ENCODE measurements at places on chromosomes 13 and 19. TPM values are rescaled to one million over a fixed set of nuclear protein-coding genes. Genes with fewer than 3 reads are reported as not detected.

GRCh38 chr13:95174517-95174916 is 126.7 kb downstream of the ABCC4 start:
- H3K36me3 ChIP-seq: no peaks in the 10 kb centered on the region
- H3K27ac ChIP-seq: no peak overlapping the region
- H3K27me3 ChIP-seq: no peaks in the 10 kb centered on the region
- H3K4me1 ChIP-seq: no peaks in the 10 kb centered on the region
- DNase-seq: no peak
- H3K4me3 ChIP-seq: no peak overlapping the region

GRCh38 chr13:23578411-23579071 is 8.3 kb downstream of the TNFRSF19 start:
- DNase-seq: peak; percentile 63
- no peaks in the 10 kb centered on the region for H3K36me3 ChIP-seq
- peaks cover 78% of the 10 kb centered on the region for H3K4me1 ChIP-seq
- H3K27ac ChIP-seq: peak overlapping the region; percentile 77
- H3K4me3 ChIP-seq: peak overlapping the region; percentile 65
- H3K27me3 ChIP-seq: no peaks in the 10 kb centered on the region

DNA sequence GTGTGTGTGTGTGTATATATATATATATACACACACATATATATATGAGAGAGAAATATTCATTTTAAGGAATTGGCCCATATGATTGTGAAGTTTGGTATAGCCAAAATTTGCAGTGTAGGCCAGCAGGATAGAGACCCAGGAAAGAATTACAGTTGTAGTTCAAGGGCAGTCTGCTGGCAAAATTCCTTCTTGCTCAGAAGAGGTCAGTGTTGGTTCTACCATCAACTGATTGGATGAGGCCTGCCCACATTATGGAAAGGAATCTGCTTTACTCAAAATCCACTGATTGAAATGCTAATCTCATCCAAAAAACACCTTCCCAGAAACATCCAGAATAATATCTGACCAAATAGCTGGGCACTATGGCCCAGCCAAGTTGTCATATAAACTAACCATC is 24.0 kb downstream of the RNF6 start:
- H3K4me1 ChIP-seq: peaks cover 9% of the 10 kb centered on the region
- no peaks in the 10 kb centered on the region for H3K36me3 ChIP-seq
- no peak overlapping the region for H3K27ac ChIP-seq
- DNase-seq: no peak
- H3K4me3 ChIP-seq: no peak overlapping the region
- H3K27me3 ChIP-seq: no peaks in the 10 kb centered on the region

DNA sequence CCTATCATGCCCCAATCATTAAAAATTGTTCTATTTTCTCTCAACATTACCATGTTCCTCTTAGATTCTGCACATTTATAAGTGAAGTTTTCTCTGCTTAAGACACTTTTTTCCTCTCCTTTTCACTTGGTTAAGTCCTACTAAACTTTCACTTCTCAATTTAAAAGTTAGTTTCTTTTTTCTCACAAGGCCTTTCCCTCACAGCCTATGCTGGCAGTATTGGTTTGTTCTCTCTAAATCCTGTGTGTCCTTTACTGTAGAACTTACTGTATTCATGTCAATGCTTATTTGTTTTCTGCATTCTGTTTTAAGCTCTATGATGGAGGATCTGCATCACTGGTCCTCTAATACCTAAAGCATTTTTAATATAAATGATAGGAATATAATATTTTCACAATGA is 2816.6 kb downstream of the PCDH9 start:
- no peak overlapping the region for H3K27ac ChIP-seq
- no peak overlapping the region for H3K4me3 ChIP-seq
- H3K27me3 ChIP-seq: no peaks in the 10 kb centered on the region
- DNase-seq: no peak
- H3K4me1 ChIP-seq: no peaks in the 10 kb centered on the region
- H3K36me3 ChIP-seq: no peaks in the 10 kb centered on the region

DNA sequence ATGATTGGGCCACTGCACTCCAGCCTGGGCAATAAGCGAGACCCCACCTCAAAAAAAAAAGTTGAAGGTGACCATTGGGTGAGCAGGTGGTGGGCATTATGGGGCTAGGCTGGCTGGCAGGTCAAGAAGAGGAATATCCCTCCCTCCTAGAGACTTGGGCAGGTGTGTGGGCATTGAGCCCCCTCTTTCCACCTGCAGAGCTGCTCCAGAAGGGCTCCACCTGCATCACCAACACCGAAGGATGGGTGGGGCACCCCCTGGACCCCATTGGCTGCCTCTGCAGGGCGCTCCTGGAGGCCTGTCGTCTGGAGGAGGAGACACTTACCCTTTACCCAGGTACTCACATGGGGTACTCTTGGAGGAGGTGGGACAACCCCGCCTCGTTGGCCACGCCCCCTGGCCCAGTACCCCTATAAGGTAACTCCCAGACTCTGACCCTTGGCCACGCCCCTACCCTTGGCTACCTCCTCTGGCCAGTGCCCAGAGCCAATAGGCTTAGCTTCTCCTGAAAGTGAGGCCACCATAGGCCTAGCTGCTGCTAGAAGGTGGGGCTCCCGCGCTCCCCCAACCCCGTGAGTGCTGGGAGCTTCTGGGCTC is 21.9 kb downstream of the ZSWIM4 start:
- H3K36me3 ChIP-seq: no peaks in the 10 kb centered on the region
- no peak overlapping the region for H3K27ac ChIP-seq

DNA sequence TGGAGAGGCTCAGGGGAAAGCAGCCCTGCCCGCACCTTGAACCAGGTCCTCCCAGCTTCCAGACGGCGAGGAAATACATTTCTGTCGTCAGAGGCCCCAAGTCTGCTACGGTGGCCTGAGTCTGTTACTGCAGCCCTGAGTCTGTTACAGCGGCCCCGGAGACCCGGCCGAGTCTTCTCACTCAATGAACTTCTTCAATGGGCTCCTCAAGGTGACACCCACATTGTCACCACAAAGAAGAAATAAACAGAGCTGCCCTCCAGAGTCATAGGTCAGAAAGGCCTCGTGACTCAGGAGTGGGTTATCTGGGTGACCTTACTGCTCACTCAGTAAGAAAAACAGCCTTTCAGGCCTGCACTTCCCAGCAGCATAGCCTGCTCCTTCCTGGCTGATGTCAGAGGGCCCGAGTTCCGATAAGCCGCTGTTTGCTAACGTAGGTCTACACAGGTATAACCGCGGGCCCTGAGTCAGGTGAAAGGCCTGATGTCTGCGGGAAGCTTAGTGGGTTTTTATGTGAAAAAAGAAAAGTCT is 66.9 kb upstream of the TM9SF2 start:
- peaks cover 40% of the 10 kb centered on the region for H3K4me1 ChIP-seq
- H3K36me3 ChIP-seq: no peaks in the 10 kb centered on the region
- H3K4me3 ChIP-seq: peak overlapping the region; percentile 57
- DNase-seq: peak; percentile 17

- H3K27me3 ChIP-seq: no peaks in the 10 kb centered on the region
- H3K36me3 ChIP-seq: no peaks in the 10 kb centered on the region
- DNase-seq: no peak
- no peaks in the 10 kb centered on the region for H3K4me1 ChIP-seq
- no peak overlapping the region for H3K27ac ChIP-seq
- H3K4me3 ChIP-seq: no peak overlapping the region
These were observed 202.8 kb downstream of the MTUS2 start for GRCh38 chr13:29022968-29023367.

DNA sequence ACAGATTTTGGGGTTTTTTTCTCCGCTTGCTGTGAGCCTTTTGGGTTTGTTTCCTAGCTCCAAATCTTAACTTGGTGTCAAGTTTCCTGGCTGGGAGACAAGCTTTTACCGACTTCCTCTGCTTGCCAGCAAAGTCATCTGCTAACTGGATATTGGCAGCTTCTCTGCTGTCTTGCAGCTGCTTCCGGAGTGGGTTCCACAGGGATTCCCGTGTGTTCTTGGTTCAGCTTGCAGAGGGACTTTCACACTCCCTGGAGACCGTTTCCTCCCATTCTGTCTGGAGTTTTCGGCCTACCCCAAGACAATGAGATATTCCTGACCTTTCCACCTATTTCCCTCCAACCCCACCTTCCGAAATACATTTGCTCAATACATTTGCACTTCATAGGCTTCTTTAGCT is 2.2 kb upstream of the COLGALT1 start:
- no peak overlapping the region for H3K27ac ChIP-seq
- no peak overlapping the region for H3K4me3 ChIP-seq
- H3K36me3 ChIP-seq: no peaks in the 10 kb centered on the region

- no peak overlapping the region for H3K27ac ChIP-seq
- no peak overlapping the region for H3K4me3 ChIP-seq
- no peaks in the 10 kb centered on the region for H3K4me1 ChIP-seq
- no peaks in the 10 kb centered on the region for H3K27me3 ChIP-seq
- DNase-seq: no peak
- no peaks in the 10 kb centered on the region for H3K36me3 ChIP-seq
These were observed 12.1 kb downstream of the SERTM1 start for GRCh38 chr13:36685927-36686326.

- no peak overlapping the region for H3K27ac ChIP-seq
- no peak overlapping the region for H3K4me3 ChIP-seq
These were observed 30.2 kb upstream of the CEBPG start for GRCh38 chr19:33343301-33343700.

GRCh38 chr19:5804516-5805461 is at the start of gene NRTN:
TSS of gene NRTN (plus strand) at chr19:5805067. CDS start at chr19:5824166, 19,099 bp downstream.
- peak within 1 kb of the TSS; percentile 63 for H3K4me3 ChIP-seq
- H3K36me3 ChIP-seq: no peaks in the 10 kb centered on the region
- DNase-seq: no peak
- H3K4me1 ChIP-seq: peaks cover 63% of the 10 kb centered on the region
- no peak within 1 kb of the TSS for H3K27ac ChIP-seq

DNA sequence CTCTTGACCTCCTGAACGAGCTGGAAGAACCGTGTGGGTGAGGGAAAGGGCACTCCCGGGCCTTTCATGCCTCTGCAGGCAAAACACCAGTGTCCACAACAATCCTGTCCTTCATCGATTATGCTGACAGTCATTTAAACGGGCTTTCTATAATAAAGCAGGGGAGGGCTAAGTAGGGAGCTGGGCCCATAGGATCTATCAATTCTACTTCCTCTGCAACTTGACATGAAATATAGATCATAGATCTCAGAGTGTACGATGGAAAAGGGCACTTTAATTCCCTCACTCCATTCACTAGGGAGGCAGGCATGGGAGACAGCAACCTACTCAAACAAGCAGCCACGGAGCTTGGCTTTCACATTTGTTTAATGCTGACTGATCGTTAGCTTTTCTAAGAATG is 55.8 kb upstream of the WASF3 start:
- no peak overlapping the region for H3K4me3 ChIP-seq
- no peaks in the 10 kb centered on the region for H3K4me1 ChIP-seq
- H3K27me3 ChIP-seq: peaks cover 4% of the 10 kb centered on the region
- DNase-seq: no peak
- no peak overlapping the region for H3K27ac ChIP-seq
- H3K36me3 ChIP-seq: no peaks in the 10 kb centered on the region

GRCh38 chr19:49554701-49555181 is 25.6 kb downstream of the NOSIP start:
- DNase-seq: no peak
- H3K36me3 ChIP-seq: peaks cover 37% of the 10 kb centered on the region
- H3K4me3 ChIP-seq: no peak overlapping the region

DNA sequence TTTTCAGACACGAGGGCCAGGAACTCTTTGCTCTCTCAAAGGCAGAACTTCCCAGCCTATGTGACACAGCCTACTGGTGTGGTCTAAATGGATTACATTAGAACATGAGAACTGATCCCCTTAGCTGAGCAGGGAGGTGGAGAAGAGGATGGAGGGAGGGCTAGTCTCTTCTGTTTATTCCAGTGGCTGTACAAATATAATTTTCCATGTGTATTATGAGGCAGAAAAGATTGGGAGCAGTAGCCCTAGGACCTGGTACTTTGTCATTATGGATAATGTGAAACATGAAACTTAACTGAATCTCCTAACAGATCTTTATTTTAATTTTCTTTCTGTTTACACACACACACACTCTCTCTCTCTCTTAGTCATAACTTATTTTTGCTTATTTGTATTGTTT is 82.1 kb downstream of the WDFY2 start:
- DNase-seq: no peak
- peak overlapping the region; percentile 34 for H3K27ac ChIP-seq
- peaks cover 78% of the 10 kb centered on the region for H3K4me1 ChIP-seq
- H3K36me3 ChIP-seq: peaks cover 3% of the 10 kb centered on the region
- no peak overlapping the region for H3K4me3 ChIP-seq

- peaks cover 29% of the 10 kb centered on the region for H3K4me1 ChIP-seq
- peak; percentile 75 for DNase-seq
- H3K4me3 ChIP-seq: no peak overlapping the region
- H3K27me3 ChIP-seq: 0 out of 2 replicates have a peak, but pooled peaks cover 1% of the 10 kb centered on the region
- H3K36me3 ChIP-seq: no peaks in the 10 kb centered on the region
These were observed 8.1 kb downstream of the BLOC1S3 start for GRCh38 chr19:45186509-45187334.

- no peak overlapping the region for H3K27ac ChIP-seq
- H3K4me1 ChIP-seq: peaks cover 11% of the 10 kb centered on the region
- H3K36me3 ChIP-seq: no peaks in the 10 kb centered on the region
These were observed 21.8 kb upstream of the KBTBD7 start for GRCh38 chr13:41216160-41216559.

DNA sequence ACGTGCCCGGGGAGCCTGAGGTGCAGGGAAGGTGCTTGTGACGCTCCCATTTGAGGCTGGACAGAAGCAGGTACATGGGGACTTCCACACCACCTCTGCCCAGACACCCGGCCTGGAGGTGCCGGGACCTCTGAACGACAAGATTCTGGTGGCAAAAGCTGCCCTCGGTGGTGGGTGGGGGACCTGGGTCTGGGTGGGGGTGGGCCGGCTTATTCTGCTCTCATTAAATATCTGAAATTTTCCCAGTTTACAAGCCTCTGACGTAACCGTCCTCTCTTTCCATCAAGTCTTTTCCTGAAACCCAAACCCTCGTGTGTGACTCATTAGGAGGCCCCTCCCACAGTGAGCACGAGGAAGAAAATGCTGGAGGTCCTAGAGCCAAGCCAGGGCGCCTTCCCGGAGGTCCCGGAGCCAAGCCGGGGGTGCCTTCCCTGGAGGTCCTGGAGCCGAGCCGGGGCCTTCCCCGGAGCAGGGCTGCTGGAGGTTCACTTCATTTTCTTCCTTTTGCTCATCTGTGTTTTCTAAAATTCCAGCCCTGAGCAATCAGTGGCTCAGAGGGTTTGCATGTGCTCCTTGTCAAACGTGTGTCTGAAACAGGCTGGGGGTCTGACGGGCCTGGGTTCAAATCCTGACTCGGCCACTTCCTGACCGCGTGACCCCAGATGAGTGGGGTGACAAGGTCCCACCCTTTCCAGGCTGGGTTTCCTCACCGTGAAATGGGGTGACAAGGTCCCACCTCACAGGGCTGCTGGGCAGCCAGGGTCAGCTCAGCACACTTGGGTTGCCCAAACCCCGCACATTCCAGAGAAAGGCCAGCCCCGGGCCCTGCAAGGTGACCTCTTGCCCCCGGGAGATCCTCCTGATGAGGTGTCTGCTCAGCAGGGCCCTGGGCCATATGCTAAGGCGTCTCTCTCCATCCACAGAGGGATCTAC is 10.0 kb downstream of the CFD start:
- H3K27me3 ChIP-seq: no peaks in the 10 kb centered on the region
- no peaks in the 10 kb centered on the region for H3K4me1 ChIP-seq
- DNase-seq: no peak
- H3K27ac ChIP-seq: no peak overlapping the region
- peaks cover 3% of the 10 kb centered on the region for H3K36me3 ChIP-seq

Gene CERS4
- total RNA-seq: 83.5 TPM

Gene ZNF730
- total RNA-seq: 0.07 TPM

Gene ZNF665
- total RNA-seq: 0.32 TPM

Gene RGL3
- 1.2 TPM for total RNA-seq

Gene MAB21L1
- not detected for total RNA-seq

Gene GNG8
- not detected for total RNA-seq

Gene MYCBP2
- total RNA-seq: 35.3 TPM

Gene GDF15
- total RNA-seq: 146 TPM

Gene CDX2
- total RNA-seq: 0.04 TPM

Gene CLDND2
- 1.1 TPM for total RNA-seq
